ENCODE measurements at places on chromosomes 16 and 17. TPM values are rescaled to one million over a fixed set of nuclear protein-coding genes. Genes with fewer than 3 reads are reported as not detected.
A peak's percentile ranks its signal among the peaks of the same experiment; 100 is the strongest.

Gene C1QTNF8
- not detected for polyA plus RNA-seq

Gene SLC5A11
- not detected for polyA plus RNA-seq

Gene DEXI
- 53.5 TPM for polyA plus RNA-seq

- no peak overlapping the region for H3K27ac ChIP-seq
- DNase-seq: no peak
- H3K4me1 ChIP-seq: no peaks in the 10 kb centered on the region
- H3K4me3 ChIP-seq: no peak overlapping the region
Measured at GRCh38 chr16:51388516-51388951, 237.5 kb upstream of the SALL1 start.

- no peak for DNase-seq
- no peak overlapping the region for H3K4me3 ChIP-seq
- H3K4me1 ChIP-seq: no peaks in the 10 kb centered on the region
Measured at GRCh38 chr17:30519707-30520106, 42.5 kb downstream of the GOSR1 start.

- H3K36me3 ChIP-seq: no peaks in the 10 kb centered on the region
- peaks cover 27% of the 10 kb centered on the region for H3K4me1 ChIP-seq
- H3K27me3 ChIP-seq: no peaks in the 10 kb centered on the region
Measured at GRCh38 chr17:57991537-57991936, 3.5 kb upstream of the VEZF1 start.

DNA sequence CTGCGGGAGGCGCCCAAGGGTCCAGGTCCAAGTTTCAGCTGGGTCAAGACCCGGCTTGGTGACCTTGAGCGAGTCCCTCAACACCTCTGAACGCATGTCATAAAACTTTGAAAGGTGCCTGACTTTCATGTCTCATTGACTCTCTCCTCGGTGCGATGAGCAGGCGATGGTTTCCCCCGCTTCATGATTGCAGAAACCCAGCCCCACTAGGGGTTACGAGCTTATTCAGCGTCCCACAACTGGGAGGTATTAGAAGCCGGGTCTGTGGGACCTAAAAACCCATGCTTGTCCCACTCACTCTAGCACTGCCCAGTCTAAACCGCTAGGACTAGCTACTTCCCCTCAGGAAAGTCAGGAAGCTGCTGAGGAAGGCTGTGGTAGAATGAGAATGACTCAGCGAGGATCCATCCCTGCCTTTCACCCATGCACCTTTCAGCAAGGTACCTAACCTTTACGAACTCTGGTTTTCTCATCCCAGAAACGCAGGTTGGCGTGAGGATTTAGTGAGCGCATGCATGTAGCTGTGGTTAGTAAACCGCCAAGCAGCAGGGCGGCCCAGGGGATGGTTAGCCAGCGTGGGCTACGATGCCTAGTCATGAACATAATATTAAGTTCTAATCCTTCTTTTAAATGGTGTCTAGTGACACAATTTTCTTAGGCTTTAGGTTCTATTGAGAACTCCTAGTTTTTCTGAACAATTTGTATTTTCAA is 26.2 kb upstream of the RFFL start:
- no peaks in the 10 kb centered on the region for H3K27me3 ChIP-seq
- H3K27ac ChIP-seq: peak overlapping the region; percentile 97
- no peak for DNase-seq
- peak overlapping the region; percentile 91 for H3K4me3 ChIP-seq
- H3K4me1 ChIP-seq: peaks cover 42% of the 10 kb centered on the region
